ENCODE measurements at places on chromosomes 11 and 22.

- DNase-seq, result no peak
These were observed 22.6 kb upstream of the ADSL start for GRCh38 chr22:40323681-40324171.

DNA sequence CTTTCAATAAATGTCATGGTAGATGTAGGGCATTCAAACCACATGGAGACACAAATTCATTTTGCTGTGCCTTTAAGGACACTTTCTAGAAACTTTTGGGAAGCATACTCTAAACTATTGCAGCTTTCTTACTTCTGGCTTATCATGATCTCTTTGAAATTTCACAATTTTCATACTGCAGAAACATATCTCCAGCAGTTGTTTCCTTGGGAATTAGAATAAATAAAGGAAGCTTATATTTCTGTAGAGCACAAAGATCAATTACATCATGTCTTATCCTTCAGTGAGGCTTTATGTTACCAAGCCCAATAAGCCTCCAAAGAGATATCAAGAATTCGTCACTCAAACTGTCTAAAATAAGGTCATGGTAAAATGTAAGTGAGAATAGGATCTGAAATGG is 74.5 kb upstream of the RAB38 start:
- no peak for DNase-seq

DNA sequence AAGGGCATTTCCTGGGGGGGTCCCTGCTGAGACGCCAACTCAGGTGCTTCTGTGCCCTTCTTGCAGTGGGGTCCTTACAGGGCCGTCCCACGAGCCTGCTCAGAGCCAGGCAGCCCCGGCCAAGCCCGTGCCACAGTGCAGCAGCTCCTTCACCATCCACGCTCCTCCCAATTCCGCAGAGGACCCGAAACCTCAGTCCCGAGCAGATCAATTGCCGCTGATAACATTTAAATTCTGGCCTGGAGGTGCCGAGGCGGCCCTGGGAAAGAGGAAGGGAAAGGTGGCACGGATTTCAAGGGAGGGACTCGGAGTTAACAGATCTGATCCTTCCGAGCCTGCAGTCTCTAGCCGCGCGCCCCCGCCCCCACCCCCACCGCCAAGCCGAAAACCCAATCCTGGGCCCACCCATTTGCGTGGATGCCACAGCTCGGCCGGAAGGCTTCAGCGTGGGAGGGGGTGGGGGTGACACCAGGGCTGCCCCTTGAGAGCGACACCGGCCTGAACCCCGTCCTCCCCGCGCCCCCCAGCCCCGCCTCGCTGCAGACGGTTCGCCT is 32.3 kb upstream of the JAM3 start:
- DNase-seq, result no peak

- no peak for DNase-seq
These were observed 237.9 kb downstream of the LUZP2 start for GRCh38 chr11:24734742-24735237.

- no peak for DNase-seq
These were observed 214.1 kb downstream of the BLID start for GRCh38 chr11:121901886-121902285.

- no peak for DNase-seq
These were observed 386.2 kb downstream of the NTM start for GRCh38 chr11:131756479-131757110.

DNA sequence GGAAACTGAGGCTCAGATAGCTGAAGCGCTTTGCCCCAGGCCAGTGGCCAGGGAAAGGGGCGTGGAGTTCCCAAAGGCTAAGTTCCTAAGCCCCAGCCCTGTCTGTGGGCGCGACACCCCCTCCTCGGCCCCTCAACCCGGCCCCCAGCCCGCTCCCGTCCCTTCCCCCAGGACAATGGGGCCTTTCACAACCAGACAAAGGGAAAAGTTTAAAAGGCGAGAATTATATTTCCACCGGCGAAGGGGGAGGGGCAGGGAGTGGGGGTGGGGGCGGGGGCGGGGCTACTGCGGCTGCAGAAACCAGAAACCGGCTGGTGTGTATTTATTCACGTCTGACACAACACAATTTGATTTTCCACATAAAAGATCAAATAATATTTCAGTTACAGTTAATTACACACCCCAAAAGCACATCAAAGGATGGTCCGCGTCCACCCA is 192.1 kb downstream of the MN1 start:
- no peak for DNase-seq

- DNase-seq, result no peak
These were observed 111.1 kb downstream of the TP53I11 start for GRCh38 chr11:44839458-44840084.

DNA sequence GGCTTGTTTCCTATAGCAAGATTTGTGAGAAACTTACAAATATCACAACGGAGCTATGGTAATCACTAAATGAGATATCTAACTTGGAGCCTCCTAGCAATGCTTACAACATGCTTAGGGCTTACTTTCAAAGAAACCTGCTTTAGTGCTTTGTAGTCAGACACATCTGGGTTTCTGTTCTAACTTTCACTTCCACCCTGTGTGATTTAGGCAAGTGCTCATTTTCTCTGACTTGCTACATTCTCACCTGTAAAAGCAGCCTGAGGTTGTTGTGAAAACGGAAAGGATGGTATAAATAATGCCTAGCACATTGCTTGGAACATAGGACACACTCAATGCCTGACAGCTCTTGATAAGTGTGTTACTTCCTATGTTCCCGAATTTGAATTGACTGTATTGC is 45.6 kb downstream of the LRRC4C start:
- DNase-seq, result no peak

GRCh38 chr11:107505647-107506225 is 48.1 kb upstream of the CWF19L2 start:
- no peak for DNase-seq

DNA sequence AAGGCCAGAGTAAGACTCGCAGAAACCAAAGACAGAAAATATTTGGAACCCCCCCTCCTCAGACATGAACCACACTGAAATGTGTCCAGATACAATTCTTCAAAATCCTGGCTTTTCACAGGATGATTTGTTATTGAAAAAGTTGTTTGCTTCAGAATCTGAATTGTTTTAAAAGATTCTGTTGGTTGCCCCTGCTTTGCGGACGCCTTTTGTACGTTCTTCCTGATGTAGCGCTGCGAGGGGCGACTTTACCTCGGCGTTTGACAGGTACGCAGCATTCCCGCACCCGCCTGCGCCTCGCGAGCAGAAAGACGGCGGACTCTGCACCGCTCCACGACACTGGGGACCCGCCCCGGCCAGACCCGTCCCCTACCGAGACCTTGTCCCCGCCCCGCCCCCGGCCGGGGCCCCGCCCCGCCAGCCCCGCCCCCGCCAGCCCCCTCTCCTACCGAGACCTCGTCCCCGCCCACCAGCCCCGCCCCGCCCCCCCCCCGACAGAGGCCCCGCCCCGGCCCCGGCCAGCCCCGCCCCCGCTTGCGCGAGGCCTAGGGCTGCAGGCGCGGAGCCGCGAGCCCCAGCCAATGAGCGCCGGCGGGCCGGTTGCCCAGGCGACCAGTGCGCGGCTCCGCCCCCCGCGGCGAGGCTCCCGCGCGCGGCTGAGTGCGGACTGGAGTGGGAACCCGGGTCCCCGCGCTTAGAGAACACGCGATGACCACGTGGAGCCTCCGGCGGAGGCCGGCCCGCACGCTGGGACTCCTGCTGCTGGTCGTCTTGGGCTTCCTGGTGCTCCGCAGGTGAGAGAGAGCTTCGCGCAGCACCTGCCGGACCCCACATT is at the start of gene GLB1L2:
TSS of gene GLB1L2 (plus strand) at position 635 of the 835 bp plus-strand sequence. CDS start at position 709, 74 bp downstream.
- peak; percentile 41 for DNase-seq

DNA sequence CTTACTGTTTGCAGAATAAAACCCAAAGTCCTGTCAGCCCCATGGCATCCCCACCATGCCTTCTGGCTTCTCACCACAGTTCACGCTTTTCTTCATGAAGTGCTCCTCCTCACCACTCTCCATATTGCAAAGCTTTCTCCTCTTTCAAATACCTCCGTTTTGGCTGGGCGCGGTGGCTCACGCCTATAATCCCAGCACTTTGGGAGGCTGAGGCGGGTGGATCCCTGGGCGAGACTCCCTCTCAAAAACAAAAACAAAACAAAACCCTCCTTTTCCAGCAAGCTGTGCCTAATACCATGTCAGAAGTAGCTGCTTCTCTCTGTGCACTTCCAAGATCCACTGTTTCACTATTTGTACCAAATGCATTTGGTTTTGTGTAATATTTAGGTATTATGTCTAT is 6.7 kb downstream of the BACE1 start:
- no peak for DNase-seq

DNA sequence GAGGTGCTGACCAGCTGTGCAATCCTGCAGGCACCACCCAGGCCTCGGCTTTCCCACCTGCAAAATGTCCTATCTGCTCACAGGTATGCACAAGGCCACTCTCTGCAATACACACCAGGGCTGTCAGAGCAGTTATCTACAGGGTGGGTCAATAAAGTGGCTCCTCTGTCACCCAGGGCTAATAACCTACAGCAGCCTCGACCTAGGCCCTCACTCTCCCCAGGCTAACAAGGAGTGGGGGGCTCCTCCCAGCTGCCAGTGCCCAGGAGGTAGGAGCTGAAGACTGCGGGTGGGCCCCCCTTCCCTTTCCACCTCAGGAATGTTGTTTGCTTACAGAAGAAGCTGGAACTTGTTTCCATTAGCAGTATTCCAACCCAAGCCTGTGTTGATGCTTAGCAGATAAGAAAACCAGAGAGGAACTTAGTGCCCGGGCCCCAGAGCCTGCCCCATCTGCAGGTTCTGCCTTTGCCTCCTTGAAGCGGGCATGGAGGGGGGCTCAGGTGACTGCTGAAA is 26.8 kb downstream of the MYH9 start:
- no peak for DNase-seq

DNA sequence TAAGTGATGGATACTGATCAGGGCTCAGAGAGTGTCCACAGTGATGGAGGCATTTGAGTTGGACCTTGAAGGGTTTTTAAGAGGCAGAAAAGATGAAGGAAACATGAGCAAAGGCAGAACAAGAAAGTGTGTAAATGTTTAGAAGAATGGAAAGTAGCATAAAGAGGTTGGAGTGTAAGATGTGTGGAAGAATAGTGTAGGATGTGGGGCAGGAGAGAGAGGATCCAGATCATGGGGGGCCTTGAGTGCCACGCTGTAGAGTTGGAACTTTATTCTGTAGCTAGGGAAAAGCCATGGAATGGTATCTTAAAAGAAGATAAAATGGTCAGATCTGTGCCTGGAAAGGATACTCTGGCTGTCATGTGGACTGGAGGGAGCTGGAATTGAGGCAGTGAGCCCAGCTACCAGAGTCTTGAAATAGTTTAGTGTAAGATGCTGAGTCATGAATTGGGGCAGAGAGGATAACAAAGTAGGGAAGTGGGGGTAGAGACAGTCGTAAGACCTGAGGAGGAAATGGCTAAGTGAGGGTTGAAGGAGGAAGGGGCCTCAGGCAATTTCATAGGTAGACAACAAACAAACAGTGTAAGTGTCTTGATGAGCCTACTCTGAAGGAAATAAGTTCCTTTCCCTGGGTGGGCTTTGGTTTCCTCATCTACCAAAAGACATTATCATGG is 6.7 kb downstream of the KCNE3 start:
- DNase-seq, result no peak

DNA sequence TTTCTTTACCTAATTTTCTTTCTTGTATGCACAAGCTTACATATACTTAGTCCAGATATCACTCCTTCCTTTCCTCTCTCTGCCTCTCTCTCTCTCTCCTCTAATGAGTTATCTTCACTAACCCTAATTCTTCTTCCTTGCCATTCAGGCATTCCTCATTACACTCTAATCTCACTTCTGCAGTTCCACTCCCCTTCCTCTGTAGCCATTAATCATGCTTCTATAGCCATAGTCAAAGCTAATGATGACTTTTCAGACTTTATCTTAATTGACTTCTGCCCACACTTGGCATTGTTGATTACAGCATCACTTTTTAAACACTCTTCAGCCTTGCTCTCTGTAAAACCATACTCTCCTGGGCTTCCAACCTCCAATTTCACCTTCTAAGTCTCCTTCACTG is 35.3 kb upstream of the SC5D start:
- DNase-seq, result no peak

DNA sequence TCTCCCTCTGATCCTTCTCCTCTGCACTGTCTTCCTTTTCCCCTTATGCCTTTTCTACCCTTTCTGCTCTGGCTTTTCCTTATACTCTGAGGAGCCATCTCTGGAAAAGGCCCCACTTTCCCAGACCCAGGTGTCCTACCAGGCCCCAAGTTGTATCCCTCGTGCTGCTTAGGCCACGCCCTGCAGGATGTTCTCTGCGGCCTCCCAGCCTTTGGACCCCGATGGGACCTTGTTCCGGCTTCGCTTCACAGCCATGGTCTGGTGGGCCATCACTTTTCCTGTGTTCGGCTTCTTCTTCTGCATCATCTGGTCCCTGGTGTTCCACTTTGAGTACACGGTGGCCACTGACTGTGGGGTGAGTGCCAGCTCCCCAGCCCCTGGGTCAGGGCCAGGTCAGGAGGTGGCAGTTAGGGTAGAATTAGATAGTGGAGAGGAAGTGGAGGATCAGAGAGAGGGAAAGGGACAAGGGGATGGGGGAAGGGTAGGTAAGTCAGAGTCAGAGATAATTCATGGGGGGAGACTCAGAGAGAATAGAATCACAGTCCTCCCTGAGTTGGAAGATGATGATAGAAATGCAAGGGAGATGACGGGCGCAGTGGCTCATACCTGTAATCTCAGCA is 8.9 kb downstream of the PGAP2 start:
- no peak for DNase-seq

- no peak for DNase-seq
These were observed 76.0 kb downstream of the EXT2 start for GRCh38 chr11:44171518-44171917.

DNA sequence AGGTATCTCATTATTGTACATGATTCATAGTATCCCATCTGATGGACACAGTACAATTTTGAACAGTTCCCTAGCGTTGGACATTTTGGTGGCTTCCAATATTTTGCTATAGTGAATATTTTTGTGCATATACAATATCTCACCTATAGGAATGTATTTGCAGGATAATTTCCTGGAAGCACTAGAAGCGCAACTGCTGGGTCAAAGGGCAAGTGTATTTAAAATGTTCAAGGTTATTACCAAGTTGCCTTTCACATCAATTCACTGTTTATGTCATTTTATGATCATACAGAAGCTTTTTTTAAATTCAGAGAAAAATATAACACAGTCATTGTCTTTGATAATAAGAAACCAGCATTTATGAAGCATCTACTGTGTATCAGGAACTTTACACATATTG is 19.1 kb upstream of the RPS3 start:
- DNase-seq, result no peak

- DNase-seq, result no peak
These were observed 96.9 kb downstream of the TRMU start for GRCh38 chr22:46432164-46433068.

DNA sequence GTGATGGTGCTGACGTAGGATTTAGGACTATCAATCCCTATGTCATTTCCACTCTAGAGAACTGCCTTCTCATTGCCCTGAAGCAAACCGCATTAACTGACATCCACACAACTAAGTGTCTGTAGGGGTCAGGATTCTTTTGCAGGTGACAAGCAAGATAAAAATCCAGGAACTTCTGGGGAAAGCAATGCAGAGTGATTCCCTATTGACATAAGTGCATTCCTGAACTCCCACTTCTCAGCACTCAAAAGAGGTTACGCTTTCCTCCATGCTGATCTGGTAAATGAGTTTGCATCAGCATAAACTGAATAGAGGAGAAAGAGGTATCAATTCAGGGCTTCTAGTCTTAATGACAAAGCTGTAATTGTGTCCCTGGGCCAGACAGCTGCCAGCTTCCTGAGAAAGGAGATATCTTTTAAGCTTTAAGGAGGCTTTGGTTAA is 224.6 kb upstream of the ISX start:
- no peak for DNase-seq

Data from NCI-H510A treated with DMSO at 0.1 percent for 48 hours (cell line).